Stimulated activated naive CD8-positive, alpha-beta T cell treated with anti-CD3 and anti-CD28 coated beads, Interleukin-15, amount 100 ng/mL, for 72 hours (primary cell): ENCODE measurements at places on chromosomes 11 and 22.

GRCh38 chr11:102806296-102806695, 8.3 kb upstream of the MMP1 start:
- no peak for DNase-seq

GRCh38 chr11:2092464-2092910, 46.7 kb downstream of the IGF2 start:
- no peak for DNase-seq

DNA sequence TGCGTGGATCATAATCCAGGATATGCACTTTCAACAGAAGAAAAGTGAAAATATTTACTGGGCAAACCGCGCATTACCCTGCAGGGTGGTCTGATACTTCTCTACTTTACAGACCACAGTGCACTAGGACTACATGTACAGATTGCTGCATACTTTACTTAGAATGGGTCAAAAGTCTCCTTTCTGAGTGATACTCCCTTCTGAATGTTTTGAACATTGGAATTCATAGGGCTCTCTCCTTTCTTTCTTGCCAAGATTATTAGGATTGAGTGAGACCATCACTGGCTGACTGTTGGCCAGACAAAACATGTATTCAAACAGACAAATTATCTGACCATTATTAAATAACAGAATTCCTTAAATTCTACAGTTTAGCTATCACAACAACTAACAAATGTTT, 6.6 kb upstream of the FIBIN start:
- DNase-seq, result no peak

- DNase-seq, result no peak
These were observed 805.2 kb upstream of the CCDC90B start for GRCh38 chr11:84091212-84091986.

- DNase-seq, result peak; percentile 76
These were observed at the start of gene FBXO3 for GRCh38 chr11:33773987-33774735. Gene FBXO3, minus strand, starts transcription at chr11:33774520. Its CDS starts 23 bp downstream, at chr11:33774497.

- DNase-seq, result no peak
These were observed 86.1 kb upstream of the PARVA start for GRCh38 chr11:12291313-12291712.

GRCh38 chr11:75347781-75348566, 3.5 kb downstream of the ARRB1 start:
- DNase-seq, result no peak

DNA sequence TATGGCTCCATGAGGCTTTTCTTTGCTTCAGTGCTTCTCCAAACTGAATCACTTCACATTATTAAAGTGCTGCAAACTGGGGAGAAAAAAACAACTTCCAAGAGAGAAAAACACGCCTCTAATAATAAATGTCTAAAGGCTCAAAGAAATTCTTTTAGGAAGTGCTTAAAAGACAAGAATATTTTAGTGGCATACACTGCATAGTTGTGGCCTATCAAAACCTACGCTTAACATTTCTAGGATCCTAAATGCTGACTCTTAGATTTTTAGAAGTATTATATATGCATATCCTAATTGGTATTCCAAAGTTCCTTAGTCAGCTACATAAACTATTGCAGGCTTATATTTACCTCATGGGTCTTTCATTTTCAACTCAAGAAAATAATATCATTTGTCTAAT, 879.0 kb upstream of the CCDC90B start:
- DNase-seq, result no peak

GRCh38 chr11:27773884-27774283, 73.6 kb upstream of the BDNF start:
- DNase-seq, result no peak

- DNase-seq, result no peak
These were observed 27.4 kb downstream of the TUG1 start for GRCh38 chr22:30996462-30996861.

DNA sequence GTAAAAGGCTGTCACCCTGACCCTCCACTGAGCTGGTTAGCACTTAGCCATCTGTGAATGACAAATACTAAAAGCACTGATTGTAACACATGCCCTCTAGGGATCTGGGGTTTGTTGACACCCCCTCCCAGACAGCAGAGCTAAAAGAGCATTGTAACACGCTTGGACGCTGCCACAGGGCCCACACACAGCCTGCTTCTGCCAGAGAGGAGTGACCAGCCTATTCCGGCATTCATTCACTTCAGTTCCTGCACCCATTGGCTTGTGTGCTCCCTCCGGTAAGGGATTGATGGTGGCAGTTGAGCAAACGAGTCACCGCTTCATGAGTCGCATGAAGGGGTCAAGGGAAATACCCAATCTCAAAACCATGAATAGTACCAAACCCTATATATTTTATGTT, 15.8 kb downstream of the OR10D3 start:
- DNase-seq, result no peak

DNA sequence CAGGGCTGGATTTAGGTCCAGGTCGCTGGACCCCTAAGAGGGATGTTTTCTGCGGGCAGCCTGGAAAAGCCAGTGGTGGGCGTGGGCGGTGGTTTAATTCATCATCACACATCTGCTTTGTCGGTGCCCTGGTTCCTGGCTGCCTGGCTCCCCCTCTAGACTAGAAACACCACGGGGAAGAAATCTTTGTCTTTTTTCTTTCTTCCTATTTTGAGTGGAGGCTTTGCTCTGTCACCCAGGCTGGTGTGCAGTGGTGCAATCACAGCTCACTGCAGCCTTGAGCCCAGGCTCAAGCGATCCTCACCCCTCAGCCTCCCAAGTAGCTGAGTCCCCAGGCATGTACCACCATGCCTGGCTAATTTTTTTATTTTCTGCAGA, 86.6 kb upstream of the LINC01488 start:
- DNase-seq, result no peak

DNA sequence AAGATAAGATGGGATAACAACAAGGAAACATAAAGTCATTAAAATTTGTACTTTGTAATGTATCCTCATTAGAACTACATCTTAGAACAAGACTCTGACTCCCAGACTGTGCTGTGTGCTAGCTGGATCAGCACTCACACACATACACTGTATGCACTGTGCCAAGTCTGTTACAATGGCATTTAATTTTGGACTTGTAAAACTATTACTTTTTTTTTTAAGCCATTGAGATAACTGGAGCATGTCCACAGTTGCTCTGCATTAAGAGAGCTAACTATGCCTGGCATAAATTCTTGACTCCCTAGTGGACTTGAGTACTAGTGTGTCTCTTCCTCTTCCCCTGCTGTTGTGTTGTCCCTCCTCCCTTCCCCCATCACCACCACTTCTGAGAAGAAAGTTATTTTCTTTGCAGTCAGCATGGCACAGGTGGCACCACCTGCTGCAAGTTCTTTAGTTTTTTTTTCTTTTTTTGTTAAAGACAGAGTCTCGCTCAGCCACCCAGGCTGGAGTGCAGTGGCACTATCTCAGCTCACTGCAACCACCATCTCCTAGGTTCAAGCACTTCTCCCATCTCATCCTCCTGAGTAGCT, 268.6 kb downstream of the TMEM135 start:
- no peak for DNase-seq

- no peak for DNase-seq
These were observed 16.9 kb upstream of the SLCO2B1 start for GRCh38 chr11:75133976-75134375.

DNA sequence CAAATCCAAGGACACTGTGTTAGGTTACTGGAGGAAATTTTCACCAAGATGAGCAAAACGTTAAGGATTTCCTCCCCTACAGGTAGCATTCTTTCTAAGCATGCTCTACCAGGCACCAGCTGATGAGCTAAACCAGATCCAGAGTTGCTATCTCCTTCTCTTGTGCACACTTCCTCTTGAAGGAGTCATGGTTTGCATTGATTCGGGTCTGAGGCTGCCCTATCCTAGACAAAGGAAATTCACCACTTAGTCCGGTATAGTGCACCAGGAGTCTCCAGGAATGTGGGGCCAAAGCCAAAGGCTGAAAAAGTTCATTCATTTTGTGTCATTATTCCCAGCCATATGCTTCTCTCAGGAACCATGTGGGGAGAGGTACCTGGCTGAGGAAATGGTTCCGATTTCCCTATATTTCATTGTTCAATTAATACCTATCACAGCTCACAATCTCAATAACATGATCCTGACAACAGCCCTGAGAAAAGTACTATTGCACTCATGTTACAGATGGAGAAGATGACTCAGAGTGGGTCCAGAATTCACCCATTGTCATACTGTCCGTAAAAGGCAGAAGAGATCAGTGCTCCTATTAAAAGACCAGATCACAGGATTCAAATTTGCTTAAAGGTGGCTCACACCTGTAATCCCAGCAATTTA, 39.1 kb downstream of the SLC35F2 start:
- no peak for DNase-seq

GRCh38 chr11:13249992-13250391, 27.6 kb upstream of the BMAL1 start:
- no peak for DNase-seq

DNA sequence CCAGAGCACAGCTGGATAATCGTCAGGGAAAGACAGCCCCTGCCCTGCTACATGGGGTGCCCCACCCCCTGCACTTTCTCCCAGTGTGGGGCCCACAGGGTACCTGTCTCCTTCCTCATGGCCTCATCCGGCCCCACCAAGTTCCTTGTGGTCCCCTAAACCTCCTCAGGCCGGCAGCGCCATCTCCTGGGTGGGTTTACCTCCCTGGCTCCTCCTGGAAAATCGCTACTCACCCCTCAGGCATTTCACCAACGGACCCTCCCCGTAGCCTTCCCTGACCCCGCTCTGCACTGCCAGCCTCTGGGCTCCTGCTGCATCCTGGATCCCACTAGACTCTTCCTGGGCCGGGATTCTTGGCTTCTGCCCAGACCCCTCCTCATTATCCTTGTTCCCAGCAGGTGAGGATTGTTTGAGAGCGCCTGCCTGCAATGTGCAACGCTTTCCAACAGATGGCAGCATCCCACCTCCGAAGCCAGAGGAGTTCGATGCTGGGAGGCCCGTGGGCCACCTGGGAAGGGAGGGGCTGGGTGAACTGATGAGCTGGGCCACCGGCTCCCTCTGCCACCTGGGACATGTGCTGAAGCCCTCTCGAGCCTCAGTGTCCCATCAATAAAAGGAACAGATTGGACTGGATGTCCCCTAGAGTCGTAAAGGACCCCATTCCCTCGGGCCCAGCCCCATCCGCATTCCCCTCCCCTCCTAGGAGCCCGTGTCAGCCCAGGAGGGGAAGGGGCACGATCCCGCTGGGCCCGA, 44.2 kb upstream of the TTLL12 start:
- peak; percentile 65 for DNase-seq

DNA sequence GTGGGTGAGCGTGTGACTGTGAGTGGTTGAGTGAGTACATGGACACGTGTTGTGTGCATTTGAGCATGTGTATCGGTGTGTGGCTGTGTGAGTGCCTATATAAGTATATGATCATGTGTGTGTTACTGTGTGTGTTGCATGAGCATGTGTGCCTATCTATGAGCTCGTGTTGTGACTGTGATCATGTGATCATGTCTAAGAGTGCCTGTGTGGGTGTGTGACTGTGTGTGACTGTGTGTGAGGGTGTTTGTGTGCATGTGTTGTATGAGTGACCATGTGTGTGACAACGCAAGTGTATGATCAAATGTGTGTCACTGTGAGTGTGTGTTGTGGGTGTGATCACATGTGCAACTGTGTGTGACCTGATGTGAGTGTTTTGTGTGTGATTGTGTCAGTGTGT, 88.8 kb downstream of the UBASH3B start:
- no peak for DNase-seq

- DNase-seq, result no peak
These were observed 64.5 kb upstream of the LARGE1 start for GRCh38 chr22:33984656-33985285.

GRCh38 chr11:100682247-100682969, 4.7 kb upstream of the ARHGAP42 start:
- DNase-seq, result no peak

DNA sequence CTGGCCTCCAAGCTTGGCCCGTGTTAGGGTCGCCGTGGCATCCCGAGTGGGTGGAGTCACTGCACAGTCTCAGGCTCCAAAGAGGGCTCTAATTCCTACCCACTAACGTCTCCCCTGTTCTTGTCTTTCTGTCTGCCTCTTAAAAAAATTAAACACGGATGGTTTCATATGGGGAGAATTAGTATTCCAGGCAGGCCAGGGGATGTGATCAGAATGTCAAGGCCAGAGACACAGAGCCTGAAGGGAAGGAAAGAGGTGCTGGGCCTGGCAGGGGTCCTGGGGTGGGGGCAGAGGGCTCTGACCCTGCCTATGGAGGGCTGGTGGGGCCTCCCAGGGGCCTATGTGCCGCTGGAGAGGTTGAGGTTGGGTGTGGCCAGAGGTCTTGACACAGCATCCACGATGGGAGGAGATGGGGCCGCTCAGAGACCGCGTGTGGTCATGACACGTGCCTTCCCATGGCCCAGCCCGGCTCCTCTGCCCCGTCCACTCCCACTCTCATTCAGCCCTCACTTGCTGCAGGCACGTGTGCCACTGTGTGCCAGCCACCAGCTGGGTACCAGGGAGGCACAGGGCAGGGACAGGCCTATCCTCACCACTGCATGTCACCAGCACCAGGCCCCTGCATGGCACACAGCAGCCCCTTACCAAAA, 56.5 kb downstream of the FLRT1 start:
- no peak for DNase-seq

- no peak for DNase-seq
These were observed 51.1 kb upstream of the KCNQ1OT1 start for GRCh38 chr11:2750682-2751522.

GRCh38 chr11:104015649-104016415, 20.6 kb upstream of the DDI1 start:
- DNase-seq, result no peak
